Breast epithelium (tissue), 4 donors: ENCODE measurements at places on chromosomes 1 and 21. TPM values are rescaled to one million over a fixed set of nuclear protein-coding genes. Genes with fewer than 3 reads are reported as not detected.

DNA sequence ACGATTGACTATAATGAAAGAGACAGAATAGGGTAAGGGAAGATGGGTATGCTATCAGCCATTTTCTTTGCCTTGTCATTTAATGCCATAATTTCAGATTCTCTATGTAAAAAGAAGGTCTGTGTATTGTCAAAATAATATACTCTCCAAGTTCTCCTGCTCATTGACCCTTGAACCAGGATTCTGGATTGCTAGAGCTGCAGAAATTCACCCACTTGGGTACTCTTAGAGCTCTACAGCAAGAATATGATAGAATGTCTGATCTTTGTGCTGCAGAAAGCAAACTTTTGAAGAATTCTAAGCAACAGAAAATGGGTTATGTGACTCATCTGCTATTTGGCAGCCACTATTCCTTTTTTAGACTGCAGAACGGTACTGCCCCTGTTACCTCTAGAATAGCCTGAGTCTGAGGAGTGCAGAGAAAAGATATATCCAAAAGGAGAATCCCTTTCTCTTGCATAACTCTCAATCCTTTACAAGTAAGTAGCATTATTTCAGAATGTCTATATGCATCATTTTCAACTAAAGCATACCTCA lies 78.2 kb upstream of the TENT5C start:
- no peaks in the 10 kb centered on the region for H3K4me1 ChIP-seq
- no peak for DNase-seq
- H3K27ac ChIP-seq, result no peak overlapping the region
- H3K36me3 ChIP-seq, result no peaks in the 10 kb centered on the region
- no peak overlapping the region for H3K4me3 ChIP-seq

GRCh38 chr1:39947260-39947659 lies 7.7 kb upstream of the MFSD2A start:
- no peak overlapping the region for H3K4me3 ChIP-seq
- H3K36me3 ChIP-seq, result no peaks in the 10 kb centered on the region
- H3K4me1 ChIP-seq, result no peaks in the 10 kb centered on the region
- DNase-seq, result no peak

DNA sequence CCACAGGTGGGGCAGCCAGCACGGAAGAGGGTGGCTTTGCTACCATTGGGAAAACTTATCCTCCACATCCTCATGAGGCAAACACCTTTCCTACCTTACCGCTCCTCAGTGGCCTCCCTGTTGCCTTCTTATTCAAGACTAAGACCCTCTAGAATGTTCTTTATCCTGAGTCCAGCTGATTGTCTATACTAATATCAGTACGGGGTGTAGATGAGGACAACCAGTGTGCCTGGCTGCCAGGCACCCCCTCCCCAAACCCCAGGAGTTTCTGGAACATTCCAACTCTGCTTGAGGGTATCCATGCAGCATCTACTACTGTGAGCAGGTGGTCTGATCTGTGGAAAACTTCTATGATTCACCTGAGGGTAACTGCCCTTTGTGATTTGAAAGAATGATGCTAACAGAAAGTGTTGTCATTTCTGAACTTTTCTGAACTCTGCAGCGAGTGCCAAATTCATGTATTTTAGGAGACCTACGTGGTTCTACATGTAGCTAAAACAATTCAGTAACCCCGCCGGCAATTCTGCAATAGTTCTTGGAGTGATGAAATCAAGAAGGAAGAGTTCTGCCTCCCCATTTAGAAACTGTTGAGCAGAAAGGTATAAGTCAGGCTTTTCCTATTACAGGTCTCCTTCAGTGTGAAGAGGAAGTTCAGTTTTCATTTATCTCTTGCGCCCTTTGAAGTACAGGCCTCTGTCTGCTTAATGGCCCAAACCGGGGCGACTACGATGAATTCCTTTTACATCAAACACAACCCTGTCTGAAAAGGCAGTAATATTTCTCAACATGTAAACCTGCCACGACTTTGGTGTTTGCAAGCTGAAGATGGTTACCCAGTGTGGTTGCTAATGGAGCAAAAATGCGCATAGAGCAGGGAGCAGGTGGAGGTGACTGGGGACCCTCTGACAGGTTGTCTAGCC lies 80.4 kb downstream of the RUNX1 start:
- H3K4me1 ChIP-seq, result no peaks in the 10 kb centered on the region
- DNase-seq, result no peak

- no peaks in the 10 kb centered on the region for H3K4me1 ChIP-seq
- DNase-seq, result no peak
- H3K27ac ChIP-seq, result no peak overlapping the region
These were observed 149.1 kb downstream of the ZNF281 start for GRCh38 chr1:200260597-200261335.

DNA sequence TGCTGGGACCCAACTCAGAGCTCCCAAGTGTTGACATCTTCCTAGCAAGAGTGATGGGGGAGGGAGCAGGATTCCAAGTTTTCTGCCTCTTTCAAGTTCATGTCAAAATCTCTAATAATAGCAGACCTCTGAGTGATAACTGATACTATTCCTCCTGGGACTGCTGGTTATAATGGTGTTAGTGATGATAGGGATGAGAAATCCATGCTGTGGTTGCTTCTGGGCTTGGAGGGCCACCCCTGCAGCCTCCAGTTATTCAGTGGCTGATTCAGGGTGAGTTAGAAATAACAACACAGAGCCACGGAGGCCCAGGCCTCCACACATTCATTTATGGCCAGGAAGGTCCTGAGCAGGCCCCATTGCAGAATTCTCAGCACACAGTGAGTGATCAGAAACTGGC lies 40.6 kb upstream of the ARTN start:
- H3K27me3 ChIP-seq, result no peaks in the 10 kb centered on the region
- no peaks in the 10 kb centered on the region for H3K36me3 ChIP-seq
- H3K4me3 ChIP-seq, result no peak overlapping the region
- no peak overlapping the region for H3K27ac ChIP-seq
- H3K4me1 ChIP-seq, result no peaks in the 10 kb centered on the region

GRCh38 chr1:169106921-169107602 lies 572 bp downstream of the ATP1B1 start:
- peak overlapping the region; percentile 91 for H3K27ac ChIP-seq
- no peak for DNase-seq
- no peaks in the 10 kb centered on the region for H3K27me3 ChIP-seq
- H3K4me1 ChIP-seq, result no peaks in the 10 kb centered on the region
- peak overlapping the region; percentile 78 for H3K4me3 ChIP-seq
- H3K36me3 ChIP-seq, result no peaks in the 10 kb centered on the region

- no peaks in the 10 kb centered on the region for H3K36me3 ChIP-seq
- DNase-seq, result no peak
- peaks cover under 1% of the 10 kb centered on the region for H3K4me1 ChIP-seq
These were observed 6.5 kb upstream of the ATP1A2 start for GRCh38 chr1:160108888-160109662.

The LAD1 gene
- total RNA-seq, result 13.1 TPM
